Stimulated activated CD8-positive, alpha-beta memory T cell treated with anti-CD3 and anti-CD28 coated beads, Interleukin-4, amount 100 ng/mL, for 1 hour (primary cell): ENCODE measurements at places on chromosomes 7 and 10.

DNA sequence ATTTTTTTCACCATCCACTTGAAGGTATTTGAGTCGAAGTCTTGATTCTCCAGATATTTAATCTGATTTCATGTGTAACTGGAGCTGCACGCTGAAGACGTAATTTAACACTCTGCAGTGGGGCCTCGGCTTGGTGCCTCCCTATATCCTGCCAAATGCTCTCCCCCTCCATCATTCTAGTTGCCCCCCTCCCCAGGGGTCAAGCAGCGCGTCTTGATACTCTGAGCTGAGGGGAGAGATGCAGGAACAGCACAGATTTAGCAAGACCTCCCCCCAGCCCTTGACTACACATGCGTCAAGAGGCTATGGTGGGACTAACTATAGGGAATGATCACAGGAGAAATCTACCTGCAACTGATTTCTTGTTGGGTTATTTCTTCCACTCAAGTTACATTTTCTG, 85.8 kb downstream of the PRPF18 start:
- no peak for DNase-seq

DNA sequence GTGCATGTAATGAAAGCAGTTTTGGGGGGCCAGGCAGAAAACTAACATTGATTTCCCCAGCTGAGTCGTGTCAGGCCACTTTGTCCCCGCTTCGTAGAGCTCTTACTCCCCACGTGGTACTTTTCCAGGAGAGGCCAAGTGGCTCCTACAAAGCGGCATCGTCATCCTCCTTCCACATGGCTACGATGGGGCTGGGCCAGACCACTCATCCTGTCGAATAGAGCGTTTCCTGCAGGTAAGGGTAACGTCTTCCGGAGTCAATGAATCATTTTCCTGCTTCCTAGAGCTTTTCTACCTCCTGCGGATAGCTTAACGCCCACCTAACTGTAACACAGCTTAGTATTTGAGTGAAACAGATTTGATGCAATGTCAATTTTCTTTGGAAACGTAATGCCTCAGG, 21.7 kb upstream of the SEC61A2 start:
- DNase-seq, result no peak

DNA sequence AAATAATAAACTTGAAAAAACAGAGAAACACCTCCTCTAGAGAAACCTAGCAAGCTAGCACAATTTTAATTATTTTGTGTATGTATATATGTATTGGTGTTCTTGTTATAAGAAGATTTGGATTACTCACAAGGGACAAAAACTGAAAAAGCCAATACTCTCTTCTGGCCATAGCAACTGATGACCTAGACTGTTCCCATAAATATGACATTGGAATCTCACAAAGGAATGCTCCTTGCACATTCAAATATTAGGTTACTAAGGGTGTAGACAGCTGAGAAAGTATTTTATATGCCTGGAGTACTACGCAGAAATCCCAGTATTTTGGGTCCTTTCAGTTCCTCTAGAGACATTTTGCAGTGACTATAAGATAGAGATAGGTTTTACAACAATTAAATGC, 279.4 kb downstream of the FZD1 start:
- DNase-seq, result no peak

GRCh38 chr7:142865766-142866165, 10.9 kb downstream of the EPHB6 start:
- DNase-seq, result no peak

GRCh38 chr10:7161484-7162250, 249.2 kb downstream of the SFMBT2 start:
- DNase-seq, result no peak

DNA sequence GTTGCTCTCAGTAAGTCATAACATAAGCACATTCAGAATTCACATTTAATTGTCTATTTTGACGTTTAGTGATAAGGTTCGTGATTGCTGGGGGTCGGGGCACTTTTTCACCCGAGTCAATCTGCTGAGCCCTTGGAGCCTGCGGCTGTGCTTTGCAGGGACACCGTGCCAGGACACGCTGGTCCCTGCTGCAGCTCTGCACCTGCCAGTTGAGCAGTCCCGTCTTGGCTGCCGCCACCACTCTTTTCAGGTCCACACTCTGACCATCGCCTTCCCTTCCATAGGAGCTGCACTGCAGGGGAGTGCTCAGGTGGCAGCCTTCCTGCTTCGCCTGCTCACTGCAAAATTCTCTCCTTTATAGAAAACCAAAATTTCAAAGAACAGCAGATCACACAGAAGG, 36.4 kb downstream of the CUL1 start:
- DNase-seq, result no peak

DNA sequence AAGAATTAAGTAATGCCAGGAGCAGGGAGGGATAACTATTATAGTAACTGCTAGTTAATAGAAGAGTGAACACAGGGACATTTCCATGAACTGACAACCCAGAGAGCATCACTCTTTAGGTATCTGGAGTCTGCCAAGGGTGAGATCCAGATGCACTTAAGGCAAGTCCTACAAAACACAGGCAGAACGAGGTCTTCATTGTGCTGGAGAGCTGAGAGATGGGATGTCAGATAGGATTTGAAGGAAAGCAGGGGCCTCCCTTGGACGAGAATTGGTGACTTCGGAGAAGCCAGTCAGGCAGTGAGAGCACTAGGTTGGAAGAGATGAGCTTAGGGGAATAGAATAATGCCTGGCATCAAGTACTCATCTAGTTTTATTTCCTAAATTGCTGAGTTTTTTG, 684.5 kb downstream of the GATA3 start:
- no peak for DNase-seq

DNA sequence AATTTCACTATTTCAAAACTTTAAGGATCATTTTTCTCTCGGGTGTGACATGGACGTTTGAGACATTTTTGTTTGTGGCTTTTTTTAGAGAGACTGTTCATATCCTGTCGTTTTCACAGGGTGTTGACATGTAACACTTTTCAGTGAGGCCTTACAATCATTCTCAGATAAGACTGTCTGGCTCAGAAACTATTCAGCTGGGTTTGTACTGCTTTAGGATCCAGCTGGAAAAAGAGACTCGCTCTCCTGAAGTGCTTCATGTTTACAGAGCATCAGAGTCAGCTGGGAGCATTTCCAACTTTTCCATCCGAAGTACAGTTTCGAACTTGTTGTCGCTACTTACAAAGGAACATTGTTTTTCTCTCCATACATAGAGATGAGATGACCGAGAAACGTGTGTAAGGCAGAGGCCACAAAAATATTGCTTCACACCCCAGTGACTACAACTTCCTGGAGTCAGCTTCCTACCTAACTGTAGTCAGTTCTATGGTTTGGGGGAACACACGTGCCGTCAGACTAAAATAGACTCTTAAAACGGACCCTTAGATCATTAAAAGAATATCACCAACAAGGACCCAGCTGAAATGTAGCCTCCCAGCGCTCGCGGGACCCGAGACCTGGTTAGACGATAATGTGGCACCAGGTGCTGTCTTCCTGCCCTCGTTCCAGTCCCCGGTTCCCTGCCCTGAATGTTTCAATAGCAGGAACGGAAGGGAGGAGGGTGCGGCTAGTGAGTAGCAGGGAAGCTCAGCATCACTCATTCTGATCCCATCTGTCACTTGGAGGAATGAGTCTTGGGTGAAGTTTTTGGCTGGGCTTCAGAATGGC, 78.0 kb downstream of the MKI67 start:
- DNase-seq, result no peak

DNA sequence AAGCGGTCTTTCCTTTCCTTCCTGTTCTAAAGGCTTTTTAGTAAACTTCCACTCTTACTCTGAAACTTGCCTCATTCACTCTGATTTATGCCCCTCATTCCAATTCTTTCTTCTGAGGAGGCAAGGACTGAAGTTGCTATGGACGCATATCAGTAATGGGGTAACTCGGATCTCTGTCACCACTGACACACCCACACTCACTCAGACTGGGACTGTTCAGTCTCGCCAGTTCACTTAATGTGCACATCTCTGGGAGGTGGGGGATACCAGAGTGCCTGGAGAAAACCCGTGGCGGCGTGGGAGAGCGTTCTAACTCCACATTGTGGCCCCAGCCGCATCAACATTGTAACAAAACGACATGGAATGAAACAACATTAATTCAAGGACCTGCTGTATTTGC, 1139.3 kb upstream of the CELF2 start:
- DNase-seq, result no peak

GRCh38 chr10:88896994-88897853, 17.2 kb downstream of the STAMBPL1 start:
- DNase-seq, result no peak

- no peak for DNase-seq
These were observed 403.7 kb downstream of the RPS24 start for GRCh38 chr10:78437407-78437768.

GRCh38 chr7:154743206-154743605, 259.7 kb downstream of the PAXIP1 start:
- DNase-seq, result no peak

GRCh38 chr7:84105586-84105985, 89.0 kb downstream of the SEMA3A start:
- no peak for DNase-seq

GRCh38 chr7:45150199-45150598, 7.4 kb upstream of the RAMP3 start:
- no peak for DNase-seq

- DNase-seq, result no peak
These were observed 1.6 kb downstream of the BEND7 start for GRCh38 chr10:13526948-13527863.

GRCh38 chr7:154646126-154647013, 356.6 kb downstream of the PAXIP1 start:
- no peak for DNase-seq

- no peak for DNase-seq
These were observed 108.1 kb downstream of the GLRX3 start for GRCh38 chr10:130244031-130244927.

DNA sequence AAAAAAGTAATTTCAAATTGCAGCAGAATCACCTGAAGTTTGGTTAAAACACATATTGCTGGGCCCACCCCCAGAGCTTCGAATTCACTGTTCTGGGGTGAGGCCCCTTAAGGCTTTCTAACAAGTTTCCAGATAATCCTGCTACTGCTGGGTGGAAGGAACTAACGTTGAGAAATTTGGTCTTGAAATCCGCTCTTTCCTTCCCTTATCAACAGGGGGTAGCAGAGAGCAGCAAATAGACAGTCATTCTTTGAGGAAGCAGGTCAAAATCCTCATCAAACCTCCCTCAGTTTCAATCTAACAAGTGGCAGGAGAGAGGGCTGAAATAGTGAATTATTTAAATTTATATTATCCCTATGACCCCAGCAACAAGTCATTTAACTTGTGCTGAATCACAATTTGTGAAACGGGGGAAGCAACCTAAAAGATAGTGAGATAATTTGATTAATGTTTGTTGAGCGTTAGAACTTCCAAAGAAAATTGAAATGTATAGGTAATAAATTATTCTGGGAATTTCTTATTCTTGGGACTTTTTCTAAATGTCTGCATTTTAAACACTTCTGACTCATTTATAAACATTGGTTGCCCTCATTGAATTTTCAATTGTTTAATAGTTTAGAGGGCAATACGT, 21.7 kb upstream of the MALSU1 start:
- no peak for DNase-seq

GRCh38 chr10:91528080-91528479, 104.8 kb downstream of the PPP1R3C start:
- DNase-seq, result no peak

DNA sequence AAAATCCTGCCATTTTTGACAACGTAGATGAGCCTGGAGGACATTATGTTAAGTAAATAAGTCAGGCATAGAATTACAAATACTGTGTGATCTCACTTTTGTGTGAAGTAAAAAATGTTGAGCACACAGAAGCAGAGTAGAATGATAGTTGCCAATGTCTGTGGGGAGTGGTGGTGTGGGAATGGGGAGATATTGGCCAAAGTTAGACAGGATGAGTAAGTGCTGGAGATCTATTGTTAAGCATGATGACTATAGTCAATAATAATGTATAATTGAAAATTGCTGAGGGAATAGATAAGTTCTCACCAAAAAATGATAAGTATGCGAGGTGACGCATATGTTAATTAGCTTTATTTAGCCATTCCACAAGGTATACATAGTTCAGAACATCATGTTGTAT, 92.0 kb downstream of the GPR85 start:
- no peak for DNase-seq

DNA sequence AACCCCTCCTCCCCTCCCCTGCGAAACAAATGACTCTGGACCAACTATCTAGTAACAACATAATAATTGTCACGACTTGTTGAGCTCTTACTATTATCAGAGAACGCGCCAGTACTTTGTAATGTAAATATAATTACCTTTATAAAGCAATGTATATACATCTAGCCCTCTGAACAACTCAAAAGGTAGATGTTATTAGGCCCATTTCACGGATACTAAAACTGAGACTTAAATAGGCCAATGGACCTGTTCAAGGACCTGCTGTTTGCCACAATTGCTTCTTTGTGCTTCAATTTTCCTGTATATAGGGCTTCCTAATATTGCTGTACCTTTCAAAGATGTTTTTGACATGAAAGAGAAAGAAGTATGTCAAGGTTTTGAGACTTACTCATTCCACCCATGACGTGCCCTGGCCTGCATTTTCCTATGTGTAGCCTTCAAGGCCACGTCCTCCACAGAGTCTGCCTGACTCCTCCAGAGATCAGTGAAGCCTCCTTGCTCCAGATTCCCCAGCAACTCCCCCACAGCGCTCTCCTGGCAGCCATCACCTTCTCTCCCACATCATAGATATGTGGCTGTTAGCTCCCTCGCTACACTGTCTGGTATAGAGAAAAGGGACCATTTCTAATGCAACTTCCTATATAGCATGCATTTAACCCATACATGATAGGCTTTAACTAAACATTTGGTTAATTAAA, 156.6 kb downstream of the SKIDA1 start:
- DNase-seq, result no peak

DNA sequence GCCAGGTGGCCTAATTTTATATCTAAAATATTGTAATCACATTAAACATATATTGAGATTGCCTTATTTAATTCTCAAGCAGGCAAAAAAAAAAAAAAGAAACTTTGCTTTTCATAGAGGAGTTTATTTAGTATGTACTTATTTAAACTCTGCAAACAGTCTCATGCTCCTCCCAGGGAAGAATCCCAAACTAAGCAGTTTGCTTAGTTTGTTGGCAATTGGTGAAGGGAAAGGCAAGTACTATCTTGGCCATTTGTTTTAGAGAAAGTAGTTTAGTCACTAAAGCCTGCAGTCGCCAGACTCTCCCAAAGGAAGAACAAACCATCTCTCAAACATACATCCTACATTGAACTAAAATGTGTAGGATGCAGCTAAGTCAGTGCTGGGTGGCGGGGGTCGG, 226.8 kb downstream of the CDC14C start:
- no peak for DNase-seq

GRCh38 chr10:49363309-49364031, 32.4 kb downstream of the DRGX start:
- no peak for DNase-seq

GRCh38 chr10:114730291-114730690, 72.2 kb upstream of the ABLIM1 start:
- no peak for DNase-seq

GRCh38 chr7:15555381-15555859, 6.4 kb downstream of the AGMO start:
- DNase-seq, result no peak

GRCh38 chr7:44982535-44982923, 3.7 kb upstream of the MYO1G start:
- DNase-seq, result no peak

DNA sequence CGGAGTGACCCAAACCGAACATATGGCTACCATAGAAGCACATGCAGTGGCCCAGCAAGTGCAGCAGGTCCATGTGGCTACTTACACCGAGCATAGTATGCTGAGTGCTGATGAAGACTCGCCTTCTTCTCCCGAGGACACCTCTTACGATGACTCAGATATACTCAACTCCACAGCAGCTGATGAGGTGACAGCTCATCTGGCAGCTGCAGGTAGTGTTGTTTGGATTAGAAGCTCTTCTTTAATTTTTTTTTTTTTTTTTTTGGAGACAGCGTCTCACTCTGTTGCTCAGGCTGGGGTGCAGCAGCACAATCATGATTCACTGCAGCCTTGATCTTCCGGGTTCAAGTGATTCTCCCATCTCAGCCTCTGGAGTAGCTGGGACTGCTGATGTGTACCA, 45.8 kb downstream of the NRF1 start:
- DNase-seq, result no peak
